T-helper 2 cell treated with Interferon-gamma antibody and Interleukin-4, amounts not matched to agents 5 μg/mL and 100 μg/mL, for 36 hours (primary cell): ENCODE measurements at places on chromosomes 3 and 15.

GRCh38 chr3:52353291-52353855 lies 37.3 kb downstream of the DNAH1 start:
- H3K4me3 ChIP-seq, result no peak overlapping the region
- H3K27me3 ChIP-seq, result no peaks in the 10 kb centered on the region
- DNase-seq, result no peak
- no peaks in the 10 kb centered on the region for H3K36me3 ChIP-seq
- H3K27ac ChIP-seq, result no peak overlapping the region

- H3K36me3 ChIP-seq, result no peaks in the 10 kb centered on the region
- H3K4me3 ChIP-seq, result no peak overlapping the region
- peaks cover 16% of the 10 kb centered on the region for H3K27me3 ChIP-seq
- H3K27ac ChIP-seq, result no peak overlapping the region
Observed at GRCh38 chr3:184117636-184118035, 17.5 kb upstream of the EIF2B5 start.

DNA sequence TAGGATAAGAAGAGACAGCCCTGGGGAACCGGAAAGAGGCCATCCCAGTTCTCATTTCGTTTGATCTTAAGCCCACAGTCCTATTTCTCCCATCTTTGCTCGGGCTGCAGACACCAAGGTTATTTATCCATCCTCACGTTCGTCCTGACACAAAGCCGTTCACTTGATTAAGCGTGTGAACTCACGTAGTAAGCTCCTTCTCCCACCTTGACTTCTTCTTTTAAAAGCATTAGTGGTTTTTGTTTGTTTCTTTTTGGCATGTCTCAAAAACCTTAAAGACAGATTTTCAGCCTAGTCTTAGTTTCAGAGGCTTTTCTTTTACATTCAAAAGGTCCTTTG lies 70.9 kb downstream of the TGFBR2 start:
- peak overlapping the region; percentile 23 for H3K27ac ChIP-seq
- H3K27me3 ChIP-seq, result no peaks in the 10 kb centered on the region
- no peak for DNase-seq

GRCh38 chr15:39922462-39923092 lies 2.5 kb upstream of the GPR176 start:
- H3K4me3 ChIP-seq, result no peak overlapping the region
- H3K27me3 ChIP-seq, result peaks cover 32% of the 10 kb centered on the region
- DNase-seq, result no peak
- no peak overlapping the region for H3K27ac ChIP-seq
- H3K36me3 ChIP-seq, result peaks cover 2% of the 10 kb centered on the region

- peaks cover 13% of the 10 kb centered on the region for H3K27me3 ChIP-seq
- peak overlapping the region; percentile 93 for H3K27ac ChIP-seq
- DNase-seq, result peak; percentile 38
- H3K36me3 ChIP-seq, result no peaks in the 10 kb centered on the region
Observed at GRCh38 chr3:50226888-50227389, 9.1 kb upstream of the GNAI2 start.
